ENCODE measurements at places on chromosomes 6 and 20.

- peak; percentile 46 for ATAC-seq
Measured at GRCh38 chr6:52407467-52407866, 12.7 kb upstream of the EFHC1 start.

DNA sequence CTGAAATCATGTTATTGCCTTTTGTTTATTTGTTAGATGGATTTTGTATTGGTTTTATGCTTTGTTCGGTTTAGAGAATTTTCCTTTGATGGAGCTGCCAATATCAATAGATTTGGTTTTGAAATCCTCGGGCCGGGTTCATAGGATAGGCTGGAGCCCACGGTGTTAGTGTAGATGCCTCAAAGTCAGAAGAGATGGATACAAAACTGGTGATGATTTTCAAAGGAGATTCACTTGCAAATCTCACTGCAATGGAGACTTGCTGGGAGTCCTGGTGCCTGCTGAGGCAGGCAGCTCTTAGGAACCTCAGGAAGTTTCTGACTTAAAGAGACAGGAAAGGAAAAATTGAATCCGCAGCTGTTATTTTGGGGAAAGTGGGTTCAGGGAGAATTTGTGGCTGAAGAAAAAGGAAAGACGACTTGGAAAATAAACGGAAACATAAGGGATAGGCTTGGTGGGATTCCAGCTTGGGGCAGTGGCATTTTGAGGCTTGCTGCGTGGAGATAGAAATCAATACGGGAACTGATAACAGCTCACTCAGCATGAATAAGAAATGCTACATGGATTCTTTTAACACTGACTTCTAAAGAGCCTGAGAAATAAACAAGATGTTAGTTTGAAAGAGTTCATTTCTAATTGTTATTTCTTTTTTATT is 241.6 kb downstream of the PHACTR1 start:
- no peak for ATAC-seq

- ATAC-seq = no peak
Measured at GRCh38 chr6:18742406-18742805, 355.3 kb downstream of the RNF144B start.

GRCh38 chr20:5735845-5736510 is 14.2 kb upstream of the SHLD1 start:
- ATAC-seq = no peak

DNA sequence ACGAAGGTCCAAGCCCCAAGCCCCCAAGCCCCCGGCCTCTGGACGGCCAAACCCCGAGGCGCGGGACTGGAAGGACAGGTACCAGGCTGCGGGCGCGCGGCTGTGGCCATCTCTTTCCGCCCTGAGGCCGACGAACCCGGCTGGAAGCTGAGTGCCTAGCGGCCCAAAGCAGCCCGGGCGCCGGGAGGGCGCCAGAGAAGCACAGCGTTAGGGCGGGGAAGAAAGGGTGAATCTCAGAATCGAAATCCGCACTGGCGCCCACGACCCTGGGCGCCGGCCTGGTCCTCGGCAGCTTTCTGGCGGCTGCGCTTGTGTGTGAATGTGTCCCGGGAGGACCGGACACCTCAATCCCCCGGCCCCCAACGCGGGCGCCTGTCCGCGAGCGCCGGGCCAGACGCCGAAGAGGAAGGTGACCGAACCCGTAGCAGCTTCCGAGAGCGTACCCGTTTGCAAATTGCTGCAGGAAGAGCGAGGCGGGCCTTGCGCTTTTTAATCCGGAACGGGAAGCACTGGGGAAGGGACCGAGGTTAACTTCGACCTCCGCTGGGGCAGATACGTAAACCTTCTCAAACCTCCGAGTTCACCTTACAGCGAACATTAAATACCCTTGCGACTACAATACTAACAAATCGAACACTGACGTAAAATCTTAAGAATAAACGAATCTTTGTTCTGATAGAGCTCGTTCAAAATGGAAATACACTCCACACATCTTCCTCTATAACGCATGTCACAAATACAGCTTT is 2.9 kb downstream of the NRN1 start:
- ATAC-seq = no peak

DNA sequence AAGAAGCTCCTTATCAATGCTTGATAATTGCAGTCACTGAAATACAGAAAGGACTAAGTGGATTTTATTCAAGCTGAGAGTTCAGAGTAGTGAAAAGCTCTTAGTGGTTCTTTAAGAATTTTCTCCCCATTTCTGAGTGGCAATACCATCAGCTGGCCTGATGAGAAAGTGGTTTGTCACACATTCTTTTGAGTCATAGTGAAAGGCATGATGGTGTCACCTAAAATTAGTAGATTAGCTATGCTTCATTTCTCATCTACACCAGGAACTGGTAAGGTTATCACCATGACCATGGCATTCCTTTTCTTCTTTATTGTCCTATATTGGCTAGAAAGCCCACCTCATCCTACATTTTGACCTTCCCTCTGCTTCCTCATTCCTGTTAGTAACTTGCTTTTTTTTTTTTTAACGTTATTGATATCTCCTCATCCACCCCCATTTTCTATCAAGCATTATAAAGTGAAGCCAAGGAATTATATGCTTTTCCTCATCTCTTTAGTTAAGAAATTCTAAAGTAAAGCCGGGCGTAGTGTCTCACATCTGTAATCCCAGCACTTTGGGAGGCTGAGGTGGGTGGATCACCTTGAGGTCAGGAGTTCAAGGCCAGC is 67.4 kb upstream of the LOC128125822 start:
- ATAC-seq = peak; percentile 89

Measured in activated T-helper 17 cell treated with anti-CD3 and anti-CD28 coated beads, Interleukin-2, amount 50 U/mL, for 72 hours (primary cell).